ENCODE measurements at places on chromosomes 16 and 17.

GRCh38 chr16:82157534-82157812 is 12.6 kb downstream of the MPHOSPH6 start:
- DNase-seq = no peak

GRCh38 chr16:69386596-69386995 is 789 bp upstream of the TERF2 start:
- no peak for DNase-seq

DNA sequence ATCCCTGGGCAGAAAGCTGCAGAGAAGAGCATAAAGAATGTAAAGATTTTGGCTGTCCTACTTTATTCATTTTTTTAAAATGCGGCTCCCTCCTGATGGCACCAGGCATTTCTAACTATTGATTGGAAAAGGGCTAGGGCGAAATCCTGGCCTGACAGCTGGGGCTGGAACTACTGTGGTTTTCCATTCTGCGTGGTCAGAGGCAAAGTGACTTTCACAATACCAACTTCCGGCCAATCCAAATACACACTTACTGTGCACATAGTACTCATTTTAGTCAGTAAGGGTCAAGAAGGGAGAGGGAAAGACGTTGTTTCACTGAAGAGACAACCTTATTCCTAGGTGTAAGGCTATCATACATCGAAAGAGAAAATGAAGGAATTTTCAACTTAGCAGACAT is 113.8 kb upstream of the PMFBP1 start:
- no peak for DNase-seq

- no peak for DNase-seq
Observed at GRCh38 chr16:27284865-27285675, 16.5 kb upstream of the NSMCE1 start.

DNA sequence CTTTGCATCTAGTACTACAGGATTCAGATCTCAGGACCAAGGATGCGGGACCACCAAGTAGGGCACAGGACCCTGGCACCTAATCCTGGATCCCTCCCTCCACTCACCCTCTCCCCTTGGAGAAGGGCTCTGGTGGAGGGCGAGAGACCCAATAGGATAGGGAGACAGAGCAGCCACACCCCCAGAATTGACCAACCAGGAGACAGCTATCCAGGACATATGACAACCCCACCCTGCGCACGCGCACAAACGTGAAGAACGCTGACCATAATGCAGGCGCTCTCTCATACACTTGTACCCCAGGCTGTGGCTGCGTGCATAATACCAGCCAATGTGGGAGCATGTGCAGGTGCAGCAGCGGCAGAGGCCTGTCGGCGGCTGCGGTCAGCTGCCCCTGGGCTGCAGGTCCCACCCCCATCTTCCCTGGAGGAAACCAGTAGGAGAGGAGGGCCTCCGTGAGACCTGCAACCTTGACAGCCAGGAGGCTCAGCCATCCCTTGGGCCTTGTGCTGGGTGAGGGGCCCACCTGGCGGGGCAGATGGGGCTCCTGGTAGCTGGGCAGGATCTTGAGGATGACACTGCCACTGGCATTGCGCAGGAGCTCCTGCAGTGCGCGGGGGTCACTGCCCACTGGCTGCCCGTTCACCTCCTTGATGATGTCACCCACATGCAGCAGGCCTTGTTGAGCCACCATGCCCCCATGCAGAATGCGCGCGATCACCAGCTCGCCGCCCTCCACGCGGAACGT is 25.4 kb downstream of the MPP2 start:
- DNase-seq = no peak

GRCh38 chr17:74833501-74834377 is 25.9 kb downstream of the GRIN2C start:
- DNase-seq = no peak

GRCh38 chr17:74307984-74308773 is 17.8 kb upstream of the KIF19 start:
- no peak for DNase-seq

GRCh38 chr17:64385187-64386083 is 5.2 kb downstream of the PECAM1 start:
- DNase-seq = no peak

GRCh38 chr16:88634141-88634993 is 4.0 kb upstream of the IL17C start:
- DNase-seq = no peak

- no peak for DNase-seq
Observed at GRCh38 chr16:29994600-29995323, 655 bp downstream of the HIRIP3 start.

GRCh38 chr17:80396157-80397033 is 18.6 kb upstream of the ENDOV start:
- DNase-seq = no peak

- DNase-seq = no peak
Observed at GRCh38 chr17:5583426-5584382, 605 bp downstream of the NLRP1 start.

GRCh38 chr16:26155221-26155620 is 463.5 kb downstream of the HS3ST4 start:
- no peak for DNase-seq

DNA sequence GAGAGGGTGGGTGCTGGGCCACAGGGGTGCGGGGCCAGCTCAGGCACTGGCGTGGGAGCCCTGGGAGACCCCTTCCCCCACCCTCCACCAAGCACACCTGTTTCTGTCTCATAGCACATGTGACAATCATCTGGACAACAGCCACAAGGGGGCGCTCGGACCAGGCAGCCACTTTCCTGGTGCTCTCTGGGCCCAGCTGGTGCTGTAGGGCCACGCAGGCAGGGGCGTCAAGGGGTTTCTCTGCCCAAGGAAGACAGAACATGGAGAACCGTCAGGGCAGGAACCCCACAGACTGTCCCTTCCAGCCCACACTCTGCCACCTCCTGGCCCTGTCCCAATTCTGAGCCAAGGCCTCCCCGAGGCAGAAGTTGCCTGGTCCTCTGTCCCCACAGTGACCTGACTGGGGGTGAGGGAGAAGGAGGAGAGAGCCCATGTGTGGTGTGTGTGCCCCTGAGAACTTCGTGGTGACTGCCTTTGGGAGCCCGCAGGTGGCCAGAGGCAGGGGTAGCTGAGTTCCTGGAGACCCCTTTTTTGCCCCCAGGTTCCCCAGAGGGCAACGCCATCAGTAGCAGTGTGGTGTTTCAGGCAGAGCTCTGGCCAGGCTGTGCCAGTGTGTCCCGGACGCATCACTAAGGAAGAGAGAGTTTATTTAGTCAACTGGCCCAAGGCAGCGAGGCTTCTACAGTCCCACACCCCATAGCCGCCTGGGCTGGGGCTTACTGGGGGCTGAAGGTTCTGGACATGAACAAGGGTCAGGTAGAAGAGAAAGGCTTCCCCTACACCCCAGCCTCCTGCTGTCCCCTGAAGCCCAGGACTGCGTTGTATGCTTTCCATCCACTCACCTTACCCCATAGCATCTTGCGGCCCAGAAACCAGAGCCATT is 3.1 kb upstream of the SETD6 start:
- no peak for DNase-seq

DNA sequence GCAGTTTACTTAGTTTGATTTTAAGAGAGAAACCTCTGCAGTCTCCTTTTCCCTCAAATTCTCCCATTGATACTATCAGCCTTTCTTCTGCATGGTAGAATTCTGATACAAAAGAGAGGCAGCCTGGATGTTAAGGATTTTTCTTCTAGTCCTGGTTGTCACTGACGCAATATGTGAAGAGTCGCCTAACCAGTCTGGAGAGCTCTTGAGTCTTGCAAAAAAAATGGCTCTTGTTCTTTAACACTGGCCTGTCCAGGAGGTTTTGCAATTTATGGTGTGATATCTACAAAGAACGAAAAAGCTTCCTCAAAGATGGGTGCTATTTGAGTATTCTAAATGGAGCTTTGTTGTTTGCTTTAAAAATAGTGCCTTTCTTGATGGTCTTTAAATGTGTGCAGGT is 28.9 kb downstream of the COX10 start:
- DNase-seq = no peak

GRCh38 chr17:8563024-8563776 is 67.3 kb downstream of the MYH10 start:
- DNase-seq = peak; percentile 18

- no peak for DNase-seq
Observed at GRCh38 chr17:8044819-8045810, 6.3 kb downstream of the ALOX15B start.

DNA sequence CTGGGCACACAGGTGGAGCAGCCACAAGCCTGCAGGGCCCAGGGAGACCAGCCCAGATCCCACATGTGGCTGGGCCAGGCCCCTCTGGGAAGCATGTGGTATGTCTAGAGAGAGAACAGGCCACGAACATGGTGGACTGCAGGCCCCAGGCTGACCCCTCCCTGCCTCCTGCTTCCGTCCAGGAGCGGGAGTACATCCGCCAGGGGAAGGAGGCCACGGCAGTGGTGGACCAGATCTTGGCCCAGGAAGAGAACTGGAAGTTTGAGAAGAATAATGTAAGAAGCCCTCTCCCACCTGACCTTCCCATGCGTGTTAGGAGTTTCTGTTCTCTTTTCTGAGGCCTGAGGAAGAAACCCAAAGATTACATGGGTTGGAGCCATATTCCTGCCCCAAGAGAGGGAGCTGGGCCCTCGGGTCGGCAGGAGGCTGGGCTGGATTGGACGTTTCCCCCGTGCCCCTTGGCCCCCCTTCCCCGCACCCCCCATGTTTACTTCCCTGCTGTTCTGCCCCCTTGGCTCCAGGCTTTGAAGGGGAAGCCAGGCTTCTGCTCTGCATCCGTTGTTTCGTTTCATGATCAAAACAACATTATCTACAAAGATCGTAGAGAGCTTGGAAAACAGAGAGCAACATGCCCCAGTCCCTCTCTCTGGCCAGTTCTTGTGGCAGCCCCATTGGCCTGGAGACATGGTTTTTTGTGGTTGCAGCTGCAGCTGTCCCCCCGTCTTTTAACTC is 5.7 kb upstream of the TCAP start:
- no peak for DNase-seq

DNA sequence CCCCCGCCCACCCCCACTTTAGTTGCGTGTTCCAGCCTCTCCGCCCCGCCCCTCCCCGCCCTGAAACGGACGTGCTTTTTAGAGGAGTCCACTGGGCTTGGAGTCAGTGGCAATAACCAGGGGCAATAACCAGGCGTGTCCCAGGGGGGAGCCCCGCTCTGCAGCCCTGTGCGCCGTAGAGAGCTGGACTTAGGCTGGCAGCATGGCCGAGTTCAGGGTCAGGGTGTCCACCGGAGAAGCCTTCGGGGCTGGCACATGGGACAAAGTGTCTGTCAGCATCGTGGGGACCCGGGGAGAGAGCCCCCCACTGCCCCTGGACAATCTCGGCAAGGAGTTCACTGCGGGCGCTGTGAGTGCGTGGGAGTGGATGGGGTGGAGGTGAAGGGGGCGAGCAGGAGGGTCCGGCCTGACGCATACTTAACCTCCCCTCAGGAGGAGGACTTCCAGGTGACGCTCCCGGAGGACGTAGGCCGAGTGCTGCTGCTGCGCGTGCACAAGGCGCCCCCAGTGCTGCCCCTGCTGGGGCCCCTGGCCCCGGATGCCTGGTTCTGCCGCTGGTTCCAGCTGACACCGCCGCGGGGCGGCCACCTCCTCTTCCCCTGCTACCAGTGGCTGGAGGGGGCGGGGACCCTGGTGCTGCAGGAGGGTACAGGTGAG is at the start of gene ALOX15B:
TSS of gene ALOX15B (plus strand) at position 106 of the 657 bp plus-strand sequence. CDS start at position 203, 97 bp downstream.
- no peak for DNase-seq

- DNase-seq = no peak
Observed at GRCh38 chr17:58335779-58336455, 7.3 kb upstream of the TSPOAP1 start.

DNA sequence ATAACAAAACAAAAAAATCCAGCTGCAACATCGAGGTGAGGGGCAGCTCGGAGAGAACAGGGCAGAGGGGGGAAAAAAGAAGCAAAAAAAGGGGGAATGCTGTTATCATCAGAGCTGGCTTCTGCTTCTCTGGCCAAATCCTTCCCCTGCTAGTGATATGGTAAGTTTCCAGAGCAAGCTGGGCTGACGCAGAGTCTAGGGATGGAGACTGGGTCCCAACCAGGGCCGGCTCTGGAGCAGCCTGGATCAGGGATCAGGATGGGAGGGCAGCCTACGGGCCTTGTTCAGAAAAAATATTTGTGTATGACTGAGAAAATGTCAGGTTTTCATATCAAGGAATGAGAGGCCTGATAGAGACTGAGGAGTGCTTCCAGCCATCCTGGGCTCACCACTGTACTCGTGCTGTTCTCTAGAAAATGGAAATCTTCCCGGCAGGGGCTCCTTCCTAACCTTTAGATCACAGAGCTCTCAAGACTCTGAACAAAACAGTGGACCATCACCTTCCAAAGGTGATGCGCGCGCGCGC is 726 bp upstream of the C1QTNF1 start:
- no peak for DNase-seq

GRCh38 chr17:19724501-19725420 is 8.4 kb upstream of the SLC47A2 start:
- DNase-seq = no peak

- DNase-seq = peak; percentile 20
Observed at GRCh38 chr16:26569793-26570192, 496.9 kb upstream of the C16orf82 start.

- DNase-seq = no peak
Observed at GRCh38 chr17:71522383-71522782, 598.4 kb upstream of the SOX9 start.

GRCh38 chr17:1006054-1006453 is 9.1 kb downstream of the TIMM22 start:
- no peak for DNase-seq

DNA sequence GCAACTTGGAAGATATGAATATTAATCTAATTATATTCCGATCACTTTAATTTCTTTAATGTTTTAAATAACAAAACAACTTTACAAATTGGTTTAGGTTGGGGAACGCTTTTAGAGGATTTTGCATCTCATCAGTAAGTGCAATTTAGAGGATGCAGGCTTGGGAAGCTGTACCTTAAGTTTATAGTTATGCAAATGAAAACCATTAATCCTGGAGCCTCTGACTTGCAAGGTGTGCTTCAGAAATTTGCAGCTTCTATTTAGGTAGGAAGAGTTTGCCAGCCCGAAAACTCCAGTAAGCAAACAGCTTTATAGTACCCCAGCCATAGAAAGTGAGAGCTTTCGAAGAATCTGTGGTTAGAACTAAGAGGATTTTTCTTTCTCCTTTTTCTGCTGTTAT is 547.0 kb downstream of the MAF start:
- no peak for DNase-seq

- DNase-seq = peak; percentile 39
Observed at GRCh38 chr17:11986942-11987329, 10.3 kb downstream of the ZNF18 start.

DNA sequence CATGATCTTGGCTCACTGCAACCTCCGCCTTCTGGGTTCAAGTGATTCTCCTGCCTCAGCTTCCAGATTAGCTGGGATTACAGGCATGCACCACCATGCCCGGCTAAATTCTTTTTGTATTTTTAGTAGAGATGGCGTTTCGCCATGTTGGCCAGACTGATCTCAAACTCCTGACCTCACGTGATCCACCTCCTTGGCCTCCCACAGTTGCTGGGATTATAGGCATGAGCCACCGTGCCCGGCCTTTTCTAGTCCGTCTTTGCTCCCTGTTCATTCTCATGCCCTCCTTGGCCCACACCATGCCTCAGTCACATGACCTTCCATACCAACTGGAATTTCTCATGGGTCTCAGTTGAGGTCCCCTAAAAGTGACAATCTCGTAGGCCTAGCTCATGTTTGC is 86.9 kb downstream of the SNX29 start:
- DNase-seq = no peak

Data from spinal cord (tissue), 10 donors.